Fibroblast of skin of back (primary cell): ENCODE measurements at places on chromosomes 6 and 20.

DNA sequence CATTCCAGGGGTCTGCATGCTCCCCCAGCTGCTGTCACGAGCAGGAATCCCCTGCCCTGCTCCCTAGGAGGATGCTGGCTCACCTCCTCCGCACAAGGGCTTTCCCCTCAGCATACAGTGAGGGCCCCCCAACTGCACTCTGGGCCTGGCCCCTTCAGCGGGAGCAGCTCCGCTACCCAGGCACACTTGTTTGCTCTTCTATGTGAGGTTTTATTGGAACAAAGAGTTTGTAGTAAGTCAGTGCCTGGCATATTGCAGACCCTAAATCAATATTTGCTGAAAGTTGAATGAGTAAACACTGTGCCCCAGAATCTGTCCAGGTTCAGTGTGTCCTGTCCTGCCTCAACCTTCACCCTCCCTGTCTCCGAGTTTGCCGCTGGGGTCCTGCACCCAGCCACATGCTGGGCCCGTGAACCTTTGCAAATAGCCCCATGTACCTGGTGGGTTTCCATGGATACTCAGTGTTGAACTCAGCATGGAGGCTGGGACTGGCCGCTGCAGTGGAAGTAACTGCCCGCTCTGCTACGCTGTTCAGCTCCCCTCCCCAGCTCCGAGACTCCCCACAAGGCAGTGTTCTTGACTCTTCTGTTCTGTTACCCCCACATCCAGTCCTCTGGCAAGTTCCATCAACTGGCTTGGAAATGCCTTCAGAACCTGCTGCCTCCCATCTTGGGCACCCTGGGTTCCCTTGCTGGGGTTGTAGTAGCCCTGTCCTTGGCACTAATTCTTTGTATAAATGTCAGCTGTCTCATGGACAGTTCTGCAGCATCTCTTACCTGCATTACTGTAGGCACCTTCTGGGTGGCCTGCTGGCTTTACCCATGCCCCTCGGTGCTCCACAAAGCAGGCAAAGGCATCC lies 15.7 kb downstream of the SLC22A1 start:
- DNase-seq = no peak

DNA sequence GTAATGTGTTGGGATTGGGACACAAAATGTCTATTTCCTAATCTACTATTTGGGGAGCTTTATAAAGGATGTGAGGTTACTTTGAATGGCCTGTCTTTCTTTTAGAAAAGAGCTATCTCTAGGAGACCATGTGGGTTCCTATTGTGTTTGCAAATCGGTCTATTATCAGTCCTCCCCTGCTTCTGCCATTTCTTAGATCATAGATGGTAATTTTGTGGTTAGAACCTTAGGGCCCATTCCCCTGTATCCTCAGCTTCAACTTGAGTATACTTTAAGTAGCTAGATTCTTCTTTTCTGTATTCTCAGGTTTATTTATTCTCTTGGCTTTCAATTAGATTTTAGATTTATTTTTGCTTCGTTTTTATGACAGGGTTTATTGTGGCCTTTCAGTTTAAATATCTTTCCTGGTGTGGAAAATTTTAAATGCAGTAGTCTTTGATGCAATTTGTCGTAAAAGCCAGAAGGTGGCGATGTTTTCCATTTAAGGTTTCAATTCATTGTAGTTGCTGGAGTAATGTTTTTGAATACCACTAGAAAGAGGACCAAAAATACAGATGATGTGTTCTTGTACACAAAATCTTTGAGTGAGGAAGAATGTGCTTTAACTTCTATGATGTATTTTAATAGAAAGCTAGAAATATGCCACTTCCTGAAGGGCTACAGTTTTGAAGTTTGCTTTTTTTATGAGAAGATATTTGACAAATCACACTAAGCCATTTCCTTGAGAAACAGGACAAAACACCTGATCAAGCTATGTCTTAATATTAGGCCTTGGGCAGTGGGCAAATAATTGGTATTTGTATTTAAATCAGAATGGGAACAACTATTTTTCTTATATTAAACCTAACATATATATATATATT lies 20.3 kb downstream of the TBPL1 start:
- DNase-seq = peak; percentile 64

- DNase-seq = no peak
Measured at GRCh38 chr6:2505624-2506023, 245.1 kb downstream of the MYLK4 start.

GRCh38 chr6:6856538-6857523 lies 250.9 kb upstream of the RREB1 start:
- peak; percentile 23 for DNase-seq

DNA sequence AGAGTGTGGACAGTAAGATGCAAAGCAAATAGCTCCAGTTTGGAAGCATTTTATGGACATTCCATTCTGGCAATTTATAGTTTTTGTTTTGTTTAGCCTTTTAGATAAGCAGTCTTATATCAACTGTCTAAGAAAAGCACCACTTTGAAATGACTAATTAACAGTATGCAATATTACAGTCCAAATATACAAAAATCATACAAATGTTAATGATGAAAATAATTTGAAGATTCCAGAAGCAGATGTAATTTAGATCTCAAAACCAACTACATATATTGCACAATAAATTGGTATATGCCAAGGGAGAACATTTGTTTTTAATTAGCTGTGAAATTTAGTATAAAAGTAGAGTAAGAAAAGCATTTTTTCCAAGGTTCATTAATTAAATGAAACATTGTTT lies 158.8 kb downstream of the KIF6 start:
- DNase-seq = peak; percentile 37

DNA sequence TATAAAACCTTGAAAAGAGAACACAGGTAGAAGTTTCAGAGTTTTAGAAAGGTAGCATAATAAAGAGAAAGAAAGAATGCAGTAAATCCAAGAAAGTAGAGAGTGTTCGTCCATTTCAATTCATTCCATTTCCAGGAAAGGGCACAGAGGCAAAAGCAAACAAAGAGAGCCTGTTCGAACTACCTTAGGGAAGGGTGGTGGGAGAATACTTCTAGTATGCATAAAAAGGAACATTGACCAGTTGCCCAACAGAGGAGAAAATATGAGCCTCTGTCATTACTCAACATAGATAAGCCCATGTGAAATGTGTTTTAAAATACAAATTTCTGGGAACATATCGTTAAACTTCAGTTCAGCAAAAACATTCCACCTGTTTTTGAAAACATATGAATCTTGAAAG lies 60.6 kb downstream of the CYP39A1 start:
- no peak for DNase-seq

- no peak for DNase-seq
Measured at GRCh38 chr20:40607927-40608326, 81.1 kb downstream of the MAFB start.

GRCh38 chr6:37521674-37522073 lies 22.0 kb upstream of the CCDC167 start:
- DNase-seq = no peak

DNA sequence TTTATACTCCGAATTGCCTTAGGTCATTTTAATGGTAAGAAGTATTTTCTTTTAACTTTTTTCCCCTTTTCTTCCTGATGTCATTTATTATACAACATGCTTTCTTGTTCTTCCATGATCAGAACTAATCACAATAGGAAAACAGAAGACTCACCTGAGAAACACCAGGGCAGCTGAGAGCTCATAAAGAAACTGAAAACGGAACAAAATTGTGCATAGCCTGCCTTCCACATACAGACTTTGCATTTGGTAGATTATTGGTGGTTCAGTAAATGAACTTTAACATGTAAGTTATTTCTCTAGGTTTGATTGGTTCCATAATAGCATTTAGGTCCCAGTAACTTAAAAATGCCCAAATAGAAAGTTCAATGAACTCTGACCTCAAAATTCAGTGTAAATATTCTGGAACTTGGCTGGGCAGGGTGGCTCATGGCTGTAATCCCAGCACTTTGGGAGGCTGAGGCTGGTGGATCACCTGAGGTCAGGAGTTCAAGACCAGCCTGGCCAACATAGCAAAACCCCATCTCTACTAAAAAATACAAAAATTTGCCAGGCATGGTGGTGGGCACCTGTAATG lies 161.1 kb upstream of the DTNBP1 start:
- no peak for DNase-seq

- no peak for DNase-seq
Measured at GRCh38 chr6:153997221-153997620, 41.8 kb upstream of the OPRM1 start.

- DNase-seq = no peak
Measured at GRCh38 chr6:41722969-41723529, 12.4 kb downstream of the TFEB start.

DNA sequence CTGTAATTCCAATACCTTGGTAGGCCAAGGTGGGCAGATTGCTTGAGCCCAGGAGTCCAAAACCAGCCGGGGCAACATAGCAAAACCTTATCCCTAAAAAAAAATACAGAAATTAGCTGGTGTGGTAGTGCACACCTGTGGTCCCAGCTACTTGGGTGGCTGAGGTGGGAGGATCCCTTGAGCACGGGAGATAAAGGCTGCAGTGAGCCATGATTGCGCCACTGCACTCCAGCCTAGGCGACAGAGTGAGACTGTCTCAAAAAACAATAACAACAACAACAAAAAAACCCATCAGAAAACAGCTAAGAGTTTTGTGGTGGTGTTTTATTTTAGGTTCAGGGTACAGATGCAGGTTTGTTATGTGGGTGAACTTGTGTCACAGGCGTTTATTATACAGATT lies 42.9 kb upstream of the FANCE start:
- DNase-seq = no peak

DNA sequence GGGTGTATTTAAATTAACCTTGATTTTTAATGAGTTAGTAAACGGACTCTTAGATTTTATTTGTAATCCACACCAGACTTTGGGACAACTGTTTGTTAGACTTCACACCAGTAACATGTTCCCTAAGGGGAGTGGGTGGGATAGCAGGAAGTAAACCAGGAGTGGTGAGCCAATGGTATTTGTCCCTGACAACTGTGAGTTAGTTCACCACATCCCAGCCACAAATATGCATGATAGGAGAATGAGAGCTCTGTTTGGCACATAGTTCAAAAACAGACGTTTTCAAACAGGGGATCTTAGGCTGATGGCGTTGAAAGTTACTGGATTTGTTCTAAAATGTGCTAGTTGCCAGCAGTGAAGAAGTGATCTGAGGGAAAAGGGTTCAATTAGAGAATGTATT lies 18.7 kb upstream of the COL10A1 start:
- peak; percentile 85 for DNase-seq

- no peak for DNase-seq
Measured at GRCh38 chr6:56838016-56838555, 116.8 kb upstream of the BEND6 start.

DNA sequence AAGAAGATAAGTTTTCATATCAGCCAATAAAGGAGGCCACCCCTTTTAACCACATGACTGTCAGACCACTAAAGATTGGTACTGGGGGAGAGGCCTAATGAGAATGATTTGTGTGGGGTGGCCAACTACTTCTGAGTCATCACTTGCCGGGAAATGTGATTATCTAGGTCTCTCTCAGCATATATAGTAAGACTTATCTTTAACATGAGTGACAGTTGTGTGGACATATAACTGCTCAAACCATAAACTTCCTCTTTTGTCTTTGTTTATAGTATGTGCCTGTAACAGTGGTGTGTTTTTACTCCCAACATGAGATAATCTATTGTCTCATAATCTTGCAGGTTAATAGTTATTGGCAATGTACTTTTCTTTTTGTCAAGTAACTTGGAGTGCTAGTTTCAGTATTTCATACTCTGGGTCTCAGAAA lies 312.4 kb downstream of the CDKAL1 start:
- peak; percentile 19 for DNase-seq

- no peak for DNase-seq
Measured at GRCh38 chr6:166266336-166266735, 41.9 kb downstream of the PRR18 start.

DNA sequence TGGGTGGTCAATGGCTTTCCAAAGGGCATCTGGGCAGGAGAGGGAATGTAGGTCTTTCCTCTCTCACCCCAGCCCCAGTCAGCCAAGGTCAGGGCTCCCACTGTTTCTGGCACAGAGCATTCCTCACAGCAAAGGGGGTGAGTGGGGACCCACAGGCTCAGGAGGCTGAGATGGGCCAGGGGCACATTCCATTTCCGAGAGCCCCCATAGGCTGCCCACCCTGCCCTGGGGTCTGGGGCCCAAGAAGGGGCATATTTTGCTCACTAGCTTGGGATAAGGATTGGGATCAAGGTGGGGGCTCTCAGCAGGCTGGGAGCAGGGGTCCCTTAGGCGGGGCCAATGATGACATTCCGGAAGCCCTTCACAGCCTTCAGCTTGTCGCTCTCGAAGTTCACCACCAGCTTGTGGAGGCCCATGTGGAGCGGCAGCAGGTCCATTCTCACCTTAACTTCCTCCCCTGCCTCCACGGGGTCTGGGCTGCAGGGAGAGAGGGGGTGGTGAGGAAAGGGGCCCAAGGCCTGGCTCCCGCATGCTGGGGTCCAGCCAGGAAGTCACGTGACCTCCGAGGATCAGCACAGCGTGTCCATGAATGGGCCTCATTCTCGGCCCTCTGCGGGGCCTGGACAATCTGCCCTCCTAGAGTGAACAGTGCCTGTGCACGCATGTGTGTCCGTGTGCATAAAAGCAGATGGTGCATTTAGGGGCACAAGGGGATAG lies 35.0 kb downstream of the TGM2 start:
- no peak for DNase-seq

DNA sequence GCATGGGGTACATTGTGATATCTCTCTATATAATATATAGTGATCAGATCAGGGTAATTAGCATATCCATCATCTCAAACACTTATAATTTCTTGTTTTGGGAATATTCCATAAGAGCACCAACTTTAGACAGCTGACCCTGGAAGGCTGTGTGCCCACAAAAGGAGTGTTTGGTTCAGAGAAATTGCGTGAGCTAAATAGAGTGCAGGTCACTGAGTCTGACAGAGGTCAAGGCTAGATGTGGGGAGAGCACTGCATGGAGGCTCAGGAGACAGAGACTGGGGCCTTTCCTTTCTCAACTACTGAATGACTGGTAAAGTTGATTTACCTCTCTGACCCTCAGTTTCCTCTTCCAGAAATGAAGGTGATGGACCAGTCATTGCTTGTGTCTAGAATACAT lies 114.9 kb upstream of the ADGRF1 start:
- no peak for DNase-seq

- no peak for DNase-seq
Measured at GRCh38 chr20:17598013-17598550, 28.2 kb downstream of the DSTN start.

GRCh38 chr6:108484016-108484415 lies 76.7 kb upstream of the FOXO3 start:
- DNase-seq = no peak
